GM23248 (cell line): ENCODE measurements at places on chromosomes 11 and 22. TPM values are rescaled to one million over a fixed set of nuclear protein-coding genes. Genes with fewer than 3 reads are reported as not detected.

- no peak for DNase-seq
Measured at GRCh38 chr11:124987096-124987495, 33.1 kb downstream of the CCDC15 start.

DNA sequence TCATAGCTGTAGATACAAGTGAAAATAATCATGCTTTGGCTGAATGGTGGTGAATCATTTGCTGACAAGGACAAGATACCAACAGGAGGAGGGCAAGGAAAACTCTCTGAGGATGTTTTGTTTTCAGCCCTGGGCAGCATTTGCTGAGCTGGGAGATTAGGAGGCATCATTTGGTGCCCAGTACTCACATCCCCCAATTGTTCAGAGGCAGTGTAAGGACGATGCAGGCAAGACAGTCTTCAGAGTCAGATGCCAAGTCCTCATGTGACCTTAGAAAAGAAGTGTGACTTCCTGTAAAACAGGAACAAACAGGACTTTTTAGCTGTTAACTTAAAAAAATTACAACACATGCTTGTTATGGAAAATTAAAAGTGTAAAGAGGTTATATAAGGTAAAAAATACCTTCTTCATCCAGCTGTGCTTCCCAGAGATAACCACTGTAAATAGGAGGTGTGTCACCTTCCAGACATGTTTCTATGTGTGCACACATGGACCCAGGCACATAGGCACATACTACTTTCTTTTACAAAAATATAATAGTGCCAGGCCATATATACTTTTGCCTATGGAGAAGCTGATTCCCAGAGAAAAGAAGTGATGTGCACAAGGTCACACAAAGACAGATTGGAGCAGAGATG is 18.0 kb downstream of the CNTF start:
- DNase-seq = no peak

GRCh38 chr11:128928400-128928799 is 14.3 kb downstream of the TP53AIP1 start:
- peak; percentile 28 for DNase-seq

The INS gene
- polyA plus RNA-seq = not detected in 2 replicates

- peak; percentile 21 for DNase-seq
Measured at GRCh38 chr22:22171357-22172218, 73.0 kb upstream of the VPREB1 start.

- peak; percentile 81 for DNase-seq
Measured at GRCh38 chr11:109696191-109696897, 274.4 kb downstream of the C11orf87 start.

DNA sequence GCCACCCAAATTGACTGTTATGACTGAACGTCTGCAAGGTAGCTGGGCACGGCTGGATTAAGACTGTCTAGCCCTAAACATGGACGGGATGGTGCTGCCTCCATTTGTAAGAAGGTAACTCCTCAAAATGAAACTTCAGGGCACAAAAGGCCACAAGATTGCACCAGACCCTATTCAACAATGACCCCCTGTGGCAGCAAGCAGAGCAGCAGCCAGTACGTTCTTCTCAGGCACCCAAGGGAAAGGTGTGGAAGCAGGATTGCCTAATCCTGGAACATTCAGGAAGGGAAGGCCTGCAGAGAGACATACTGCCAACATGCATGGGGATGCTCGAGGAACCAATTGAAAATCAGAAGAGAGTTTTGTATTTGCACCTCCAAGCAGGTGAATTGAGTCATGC is 4.5 kb upstream of the TBX10 start:
- DNase-seq = peak; percentile 20

DNA sequence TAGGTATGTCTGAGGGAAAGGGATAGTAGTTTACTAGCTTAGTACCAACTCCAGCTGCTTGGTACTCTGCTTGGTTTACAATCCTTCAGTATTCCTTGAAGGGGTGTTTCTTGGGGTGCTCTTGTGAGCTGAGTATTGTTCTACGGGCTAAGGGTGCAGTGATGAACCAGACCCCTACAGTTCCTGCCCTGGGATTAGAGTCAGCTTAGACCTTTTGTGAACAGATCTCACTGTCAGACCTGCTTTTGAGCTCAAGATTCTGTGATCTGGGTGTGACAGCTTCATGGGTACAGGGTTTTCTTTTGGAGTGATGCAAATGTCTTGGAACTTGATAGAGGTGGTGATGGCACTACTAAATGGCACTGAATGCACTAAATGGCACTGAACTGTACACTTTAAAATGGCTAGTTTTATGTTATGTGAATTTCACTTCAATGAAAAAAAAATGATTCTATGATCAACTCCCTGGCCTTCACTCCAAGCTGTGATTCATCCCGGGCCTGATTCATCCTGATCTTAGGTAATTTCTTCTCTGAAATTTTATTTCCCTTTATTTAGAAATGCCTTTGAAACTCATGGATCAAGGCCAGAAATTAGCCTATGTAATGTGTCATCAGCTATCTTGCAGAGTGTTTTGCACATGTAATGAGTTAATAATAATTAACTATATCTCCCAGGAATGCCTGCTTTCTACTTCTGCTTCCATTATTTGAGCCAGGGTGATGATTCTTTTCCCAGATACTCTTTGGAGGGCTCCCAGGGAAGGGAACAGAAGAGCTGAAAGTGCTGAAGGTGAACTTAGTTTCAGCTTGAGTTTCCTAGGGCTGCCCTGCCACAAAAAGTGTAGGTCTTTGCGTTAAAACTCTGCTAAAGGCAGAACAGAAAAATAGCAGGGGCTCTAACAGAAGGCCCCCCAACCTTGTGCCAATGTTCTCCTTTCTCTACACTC is 87.9 kb downstream of the NCAM1 start:
- DNase-seq = peak; percentile 82

The SDHD gene
- polyA plus RNA-seq = 185 and 186 TPM in 2 replicates

DNA sequence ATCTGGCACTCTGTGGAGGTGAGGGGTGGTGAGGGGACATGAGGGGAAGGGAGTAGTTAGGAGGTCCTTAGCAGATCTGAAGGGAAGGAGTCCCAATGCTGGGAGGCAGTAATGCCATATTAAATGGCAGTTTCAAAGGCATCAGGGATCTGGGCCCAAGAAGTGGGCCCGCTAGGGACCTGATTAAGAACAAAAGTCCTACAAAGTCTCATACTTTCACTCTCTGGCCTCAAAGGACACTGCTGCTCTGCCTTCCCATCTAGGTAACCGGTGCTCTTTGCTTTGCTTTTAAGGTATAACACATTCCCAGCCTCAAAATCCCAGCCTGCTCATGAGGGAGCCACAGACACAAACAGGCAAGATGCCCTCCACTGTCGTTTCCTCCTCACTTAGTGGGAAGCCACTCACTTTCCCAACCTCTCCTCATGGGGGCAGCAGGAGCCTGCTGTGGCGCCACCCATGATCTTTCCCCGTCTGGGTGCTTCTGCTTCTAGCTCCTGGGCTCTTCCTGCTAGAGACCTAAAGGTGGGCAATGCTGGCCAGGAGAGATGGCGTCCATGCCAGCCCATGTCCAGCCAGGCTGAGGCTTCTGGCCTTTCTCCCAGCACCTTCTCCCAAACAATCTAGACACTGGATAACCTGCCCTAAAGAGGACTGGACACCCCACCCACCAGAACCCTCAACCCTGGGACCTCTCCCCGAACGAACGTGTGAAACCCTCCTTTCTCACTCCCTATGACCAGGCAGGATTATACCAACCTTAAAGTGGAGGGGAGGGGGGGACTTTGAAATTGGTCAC is 68.3 kb downstream of the PLEKHA7 start:
- DNase-seq = peak; percentile 68

DNA sequence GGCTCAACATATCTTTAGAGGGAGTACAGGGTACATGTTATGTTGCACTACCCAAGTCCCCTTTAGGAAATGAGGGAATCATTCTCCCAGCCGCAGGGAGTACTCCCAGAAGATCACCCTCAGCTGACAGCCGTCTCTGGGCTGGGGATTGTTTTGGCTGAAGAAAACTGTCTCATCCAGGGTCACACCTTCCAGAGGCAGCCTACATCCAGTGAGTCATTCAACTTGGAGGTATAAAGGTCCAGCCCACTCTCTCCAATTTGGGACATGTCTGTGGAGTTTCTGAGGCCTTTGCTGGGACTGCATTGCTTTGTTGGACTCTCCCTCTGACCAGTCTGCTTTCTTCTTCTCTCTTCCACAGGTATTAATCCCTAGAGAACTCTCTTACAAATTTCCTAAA is 42.1 kb downstream of the RASSF10 start:
- peak; percentile 63 for DNase-seq

DNA sequence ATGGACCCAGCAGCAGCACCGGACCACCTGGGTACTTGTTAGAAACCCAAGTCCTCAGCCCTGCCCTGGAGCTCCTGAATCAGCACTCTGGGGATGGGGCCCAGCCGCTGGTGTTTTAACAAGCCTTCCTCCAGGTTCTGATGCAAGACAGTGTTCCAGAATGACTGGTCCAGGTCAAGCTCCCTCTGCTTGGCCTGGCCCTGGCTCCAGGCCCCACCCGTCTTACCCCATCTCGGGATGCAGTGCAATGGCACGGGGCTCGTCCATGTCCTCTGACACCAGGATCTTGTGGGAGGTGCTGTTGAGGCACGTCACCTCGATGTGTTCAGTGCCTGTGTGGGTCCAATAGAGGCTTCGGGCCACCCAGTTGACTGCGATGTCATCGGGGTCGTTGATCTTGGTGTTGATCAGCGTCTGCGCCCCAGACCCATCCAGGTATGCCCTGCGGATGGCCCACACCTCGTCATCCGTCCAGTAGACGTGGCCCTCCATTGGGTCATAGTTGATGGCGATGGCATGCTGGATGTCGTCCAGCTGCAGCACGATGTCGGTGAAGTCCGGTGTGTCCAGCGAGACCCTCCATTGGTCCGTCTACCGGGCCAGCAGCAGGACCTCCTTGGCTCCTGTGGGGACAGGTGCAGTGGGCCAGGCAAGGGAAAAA is 140.3 kb downstream of the CRYBB2 start:
- DNase-seq = no peak

The ACTN3 gene
- not detected in 2 replicates for polyA plus RNA-seq

- peak; percentile 82 for DNase-seq
Measured at GRCh38 chr11:82718307-82718706, 15.4 kb downstream of the FAM181B start.

The HEPHL1 gene
- polyA plus RNA-seq = not detected in 2 replicates

GRCh38 chr22:37571258-37571991 is 8.5 kb downstream of the LGALS2 start:
- DNase-seq = no peak

The NDUFS8 gene
- polyA plus RNA-seq = 219 and 230 TPM in 2 replicates

The ARHGEF17 gene
- 15.3 and 16.5 TPM in 2 replicates for polyA plus RNA-seq

GRCh38 chr11:122521626-122522025 is 133.9 kb upstream of the UBASH3B start:
- DNase-seq = no peak

DNA sequence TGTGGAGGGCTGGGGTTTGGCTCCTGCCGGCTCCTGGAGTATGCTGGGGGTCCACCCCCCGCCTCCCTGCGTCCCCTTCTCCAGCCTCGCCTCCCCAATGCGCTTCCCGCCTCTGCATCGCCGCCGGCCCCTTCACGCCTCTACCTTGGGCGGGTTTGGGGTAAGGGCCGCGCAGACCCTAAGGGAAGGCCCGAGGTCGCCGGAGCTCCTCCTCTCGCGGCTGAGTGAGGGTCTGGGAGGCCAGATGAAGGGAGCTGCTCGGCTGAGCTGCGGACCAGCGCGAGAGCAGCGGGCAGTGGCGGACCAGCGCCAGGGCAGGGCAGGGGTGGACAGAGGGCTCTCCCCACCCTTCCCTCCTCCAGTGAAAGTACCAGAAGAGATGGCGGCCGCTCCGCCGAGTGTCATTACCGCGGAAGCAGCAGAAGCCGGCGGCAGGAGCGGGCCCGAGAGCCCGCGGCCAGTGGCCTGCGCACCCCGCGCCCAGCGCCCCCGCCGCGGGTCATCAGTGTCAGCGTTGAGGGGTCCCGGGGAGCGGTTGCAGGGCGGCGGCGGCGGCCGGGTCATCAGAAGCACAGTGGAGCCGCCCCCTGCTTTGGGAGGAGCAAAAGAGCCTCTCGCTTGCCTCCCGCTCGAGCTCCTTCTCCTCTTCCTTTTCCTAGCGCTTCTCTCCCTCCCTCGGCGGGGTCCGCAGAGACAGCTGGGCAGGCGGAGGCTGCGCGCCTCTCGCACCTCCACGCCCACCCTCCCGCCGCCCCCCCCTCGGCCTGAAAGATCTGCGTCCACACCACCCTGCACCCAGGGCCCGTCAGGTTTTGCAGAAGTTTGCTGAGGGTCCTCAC is 255.6 kb upstream of the CADM1 start:
- peak; percentile 30 for DNase-seq

DNA sequence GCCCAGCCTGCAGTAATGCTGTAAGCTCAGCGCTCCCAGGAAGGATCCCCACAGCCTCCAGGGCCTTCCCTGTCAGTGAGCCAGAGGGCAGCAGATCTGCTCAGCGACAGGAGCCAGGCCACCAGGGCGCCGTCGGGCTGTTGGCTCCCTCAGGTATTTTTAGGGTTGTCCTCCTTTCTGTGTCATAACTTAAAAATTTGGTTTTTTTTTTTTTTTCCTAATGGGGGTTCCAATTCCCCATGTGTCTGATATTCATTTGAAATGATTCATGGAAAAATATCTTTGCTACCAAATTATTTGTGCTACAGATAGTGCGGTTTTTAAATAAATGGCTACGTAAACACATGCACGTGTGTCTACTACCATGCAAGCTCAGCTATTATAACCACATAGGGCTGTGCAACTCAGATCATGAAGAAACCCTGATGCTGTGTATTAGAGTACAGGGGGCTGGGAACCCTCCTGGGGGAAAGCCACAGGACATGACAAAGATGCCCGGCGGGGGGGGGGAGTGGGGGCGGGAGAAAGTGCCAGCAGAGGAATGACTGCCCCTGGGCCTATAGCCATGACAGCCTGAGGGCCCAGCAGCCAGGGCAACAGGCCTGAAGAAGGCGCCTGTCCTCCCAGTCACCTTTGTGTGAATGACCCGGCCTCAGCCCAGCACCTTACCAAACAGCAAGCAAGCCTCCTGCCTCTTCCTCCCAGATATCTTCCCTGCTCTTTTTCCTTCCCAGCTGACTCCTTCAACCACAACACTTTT is 89.3 kb downstream of the NAT10 start:
- DNase-seq = no peak

The OR6A2 gene
- polyA plus RNA-seq = not detected in 2 replicates

DNA sequence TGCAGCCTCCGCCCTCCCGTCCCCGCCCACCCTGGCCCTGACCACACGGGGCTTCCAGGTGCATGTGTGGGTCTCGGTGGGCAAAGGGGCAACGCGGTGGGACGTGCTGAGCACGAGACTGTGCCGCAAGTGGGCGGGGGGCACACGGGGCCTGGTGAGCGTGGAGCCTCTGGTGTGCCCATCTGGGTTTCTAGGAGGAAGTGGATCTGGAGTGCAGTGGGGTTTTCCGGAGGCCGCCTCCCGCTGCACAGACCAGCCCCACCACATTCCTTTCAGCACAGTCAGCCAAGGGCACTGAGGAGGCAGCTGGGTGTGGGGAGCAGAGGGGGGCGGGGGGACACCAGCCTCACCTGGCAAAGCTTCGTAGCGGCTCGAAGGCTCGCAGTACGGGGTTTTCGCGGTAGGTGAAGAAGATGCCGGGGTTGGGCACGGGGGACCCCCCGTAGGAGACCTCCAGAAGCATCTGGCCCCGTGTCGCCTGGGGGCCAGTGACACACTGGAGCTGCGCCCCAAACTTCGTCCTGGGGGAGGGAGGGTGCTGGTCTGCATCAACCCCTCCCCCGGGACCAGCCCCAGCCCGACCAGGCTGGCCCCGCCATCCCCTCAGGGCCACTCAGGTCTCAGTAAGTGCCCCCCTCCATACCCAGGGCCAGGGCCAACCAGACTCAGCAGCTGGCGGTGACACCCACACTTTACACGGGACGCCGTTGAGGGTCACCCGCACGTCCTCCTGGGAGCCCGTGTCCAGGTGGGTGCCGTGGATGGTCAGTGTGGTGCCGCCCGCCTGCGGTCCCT is 12.4 kb upstream of the MAPK11 start:
- DNase-seq = peak; percentile 74

- no peak for DNase-seq
Measured at GRCh38 chr11:69294571-69295078, 670 bp downstream of the MYEOV start.

- no peak for DNase-seq
Measured at GRCh38 chr11:124942466-124943253, 6.8 kb upstream of the HEPACAM start.
